ENCODE measurements at places on chromosomes 5 and 9.

GRCh38 chr5:53515988-53516387, 35.6 kb downstream of the FST start:
- no peak for DNase-seq

DNA sequence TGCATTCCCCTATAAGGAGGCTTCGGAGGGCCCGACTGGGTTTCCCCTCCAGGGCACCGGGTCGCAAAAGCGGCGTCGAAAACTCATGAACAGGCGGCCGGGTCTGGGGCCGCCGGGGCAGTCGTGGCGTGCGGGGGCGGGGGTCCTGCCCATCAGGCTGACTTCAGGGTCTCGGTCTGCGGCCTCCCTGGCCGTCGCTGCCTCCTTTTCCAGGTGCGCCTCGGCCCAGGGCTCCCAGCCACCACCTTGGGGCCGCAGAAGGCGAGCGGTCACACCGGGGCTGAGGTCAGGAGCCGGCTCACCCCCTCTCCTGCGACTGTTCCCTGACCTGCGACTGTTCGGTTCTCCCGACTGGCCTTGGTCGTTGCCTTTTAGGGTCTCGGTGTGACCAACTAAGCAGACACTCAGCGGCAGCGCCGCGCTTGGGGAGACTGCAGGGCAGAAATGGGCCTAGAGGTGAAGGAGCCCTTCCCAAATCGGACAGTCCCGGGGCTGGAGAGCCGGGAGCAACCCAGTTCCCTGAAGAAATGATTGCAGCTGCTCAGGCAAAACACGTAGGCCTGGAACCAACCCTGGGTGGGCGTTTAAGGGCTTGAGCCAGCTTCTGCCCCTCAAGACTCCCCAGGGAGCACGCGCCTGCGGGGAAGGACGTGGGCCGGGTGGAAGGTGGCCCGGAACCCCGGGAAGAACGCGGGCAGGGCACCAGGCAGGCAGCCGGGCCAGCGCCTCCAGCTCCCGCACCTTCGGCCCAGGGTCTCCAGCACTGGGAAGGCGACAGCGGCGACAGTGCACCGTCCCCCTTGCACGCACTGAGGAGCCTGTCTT, 11.2 kb downstream of the IRX2 start:
- no peak for DNase-seq

DNA sequence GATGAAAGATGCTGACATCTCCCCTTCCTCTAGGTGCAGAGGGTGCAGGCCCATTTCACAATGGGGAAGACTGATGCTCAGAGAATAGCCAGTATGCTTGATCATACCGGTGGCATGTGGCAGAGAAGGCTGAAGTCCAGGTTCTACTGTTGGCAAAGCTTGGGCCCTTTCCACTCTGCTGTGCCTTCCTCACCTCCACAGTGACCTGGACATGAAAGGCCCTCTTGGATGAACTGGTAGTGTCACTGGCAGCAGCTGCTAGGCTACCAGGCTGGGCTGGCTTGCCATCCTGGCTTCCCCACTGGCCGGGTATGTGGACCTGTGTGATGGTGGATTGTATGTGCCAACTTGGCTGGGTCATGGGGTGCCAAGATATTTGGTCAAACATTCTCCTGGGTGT, 92.0 kb downstream of the GADD45G start:
- DNase-seq: no peak

DNA sequence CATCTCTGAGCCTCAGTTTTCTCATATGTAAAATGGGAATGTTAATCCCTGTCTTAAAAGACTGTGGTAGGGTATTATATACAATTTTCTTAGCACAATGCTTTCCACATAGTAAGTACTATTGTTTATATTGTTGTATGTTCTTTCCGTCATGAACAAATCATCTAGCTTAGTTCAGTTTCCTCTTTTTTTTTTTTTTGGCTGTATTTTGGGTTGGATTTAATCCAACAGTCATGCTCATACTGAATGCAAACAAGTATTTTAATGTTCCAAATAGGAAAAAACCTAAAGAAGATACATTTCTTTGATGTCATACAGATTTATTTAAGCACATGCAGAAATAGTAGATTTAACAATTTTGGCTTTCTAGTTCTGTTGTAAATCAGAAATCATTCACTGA, 95.1 kb downstream of the RNF180 start:
- DNase-seq: no peak

DNA sequence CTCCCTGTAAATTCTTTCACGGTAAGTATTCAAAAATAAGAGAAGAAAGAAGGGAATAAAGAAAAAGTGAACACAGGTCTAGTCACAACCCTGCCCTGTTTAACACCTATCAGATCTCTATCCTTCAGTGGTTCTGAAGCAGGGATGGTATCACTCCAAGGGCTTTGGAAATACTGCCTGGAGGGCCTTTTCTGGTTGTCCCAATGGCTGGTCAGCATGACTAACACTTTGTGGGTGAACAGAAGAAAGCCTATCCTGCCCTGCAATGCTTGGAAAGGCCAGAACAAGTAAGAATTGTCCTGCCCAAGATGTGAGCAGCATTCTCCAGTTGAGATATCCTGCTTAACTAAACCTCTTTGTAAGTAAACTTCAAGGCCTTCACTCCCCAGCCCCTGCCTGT, 124.9 kb downstream of the TMEM167A start:
- no peak for DNase-seq

DNA sequence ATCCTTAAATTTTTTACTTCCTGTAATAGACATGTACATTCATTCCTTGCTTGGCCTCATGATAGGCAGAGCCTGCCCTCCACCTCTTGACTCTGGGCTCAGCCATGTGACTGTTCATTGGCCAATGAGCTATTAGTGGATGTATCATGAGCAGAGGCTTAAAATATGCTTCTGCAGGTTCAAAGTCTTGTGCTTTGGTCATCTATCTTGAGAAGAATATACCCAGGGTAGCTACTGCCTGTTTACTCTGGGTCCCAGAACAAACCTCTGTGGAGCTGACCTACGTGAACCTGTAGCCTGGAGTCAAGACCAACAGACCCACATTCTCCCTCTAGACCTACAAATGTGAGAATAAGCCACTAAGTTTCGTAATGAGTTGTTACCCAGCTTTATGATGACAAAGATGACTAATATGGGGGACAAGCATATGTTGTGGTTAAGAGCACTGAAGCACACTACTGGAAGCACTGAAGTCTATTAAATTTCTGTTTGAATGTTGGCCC, 244.4 kb downstream of the MAST4 start:
- DNase-seq: no peak

DNA sequence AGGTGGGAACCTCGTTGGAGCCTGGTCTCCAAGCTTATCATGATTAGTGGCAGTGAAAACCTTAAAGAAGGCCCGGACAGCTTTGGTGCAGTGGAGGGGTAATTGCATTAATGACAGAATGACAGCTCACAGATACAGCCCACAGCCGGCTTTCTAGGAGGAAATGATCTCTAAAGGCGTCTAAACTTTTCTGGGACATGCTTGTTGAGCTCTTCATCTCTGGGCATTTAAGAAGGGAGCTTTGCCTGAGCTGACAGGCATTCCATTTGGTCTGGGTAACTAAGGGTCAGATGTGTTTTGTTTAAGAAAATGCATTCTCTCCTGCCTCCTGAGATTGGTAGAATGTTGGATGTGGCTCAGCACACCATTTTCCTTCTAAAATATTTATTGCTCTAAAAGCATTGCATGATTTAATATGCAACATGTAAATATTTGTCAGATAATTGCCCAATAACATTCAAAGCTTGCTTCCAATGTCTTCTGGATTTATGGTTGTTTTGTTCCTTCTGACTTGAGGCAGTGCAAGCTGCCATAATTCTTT, 4.0 kb downstream of the ANKRD33B start:
- no peak for DNase-seq

GRCh38 chr9:97781902-97782301, 71.1 kb upstream of the FOXE1 start:
- no peak for DNase-seq

- DNase-seq: no peak
These were observed 213.2 kb downstream of the ADAMTS6 start for GRCh38 chr5:65268525-65268924.

DNA sequence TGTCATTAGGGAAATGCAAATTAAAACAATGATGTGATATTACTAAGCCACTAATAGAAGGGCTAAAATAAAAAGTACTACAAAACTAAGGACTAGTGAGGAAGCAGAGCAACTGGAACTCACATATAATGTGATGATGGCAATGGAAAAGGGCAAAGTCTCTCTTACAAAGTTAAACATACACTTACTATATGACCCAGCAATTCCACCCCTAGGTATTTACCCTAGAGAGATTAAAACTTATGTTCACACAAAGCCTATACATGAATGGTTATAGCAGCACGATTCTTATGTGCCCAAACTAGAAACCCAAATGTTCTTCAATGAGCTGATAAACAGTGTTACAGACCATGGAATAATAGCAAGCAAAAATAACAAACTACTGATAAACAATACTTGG, 643.7 kb downstream of the TLE1 start:
- no peak for DNase-seq

- DNase-seq: no peak
These were observed 385.3 kb downstream of the PRELID2 start for GRCh38 chr5:145449794-145450193.

GRCh38 chr5:149672701-149673476, 57.2 kb upstream of the PPARGC1B start:
- no peak for DNase-seq

- DNase-seq: no peak
These were observed 47.6 kb downstream of the AQP7 start for GRCh38 chr9:33354651-33355211.

DNA sequence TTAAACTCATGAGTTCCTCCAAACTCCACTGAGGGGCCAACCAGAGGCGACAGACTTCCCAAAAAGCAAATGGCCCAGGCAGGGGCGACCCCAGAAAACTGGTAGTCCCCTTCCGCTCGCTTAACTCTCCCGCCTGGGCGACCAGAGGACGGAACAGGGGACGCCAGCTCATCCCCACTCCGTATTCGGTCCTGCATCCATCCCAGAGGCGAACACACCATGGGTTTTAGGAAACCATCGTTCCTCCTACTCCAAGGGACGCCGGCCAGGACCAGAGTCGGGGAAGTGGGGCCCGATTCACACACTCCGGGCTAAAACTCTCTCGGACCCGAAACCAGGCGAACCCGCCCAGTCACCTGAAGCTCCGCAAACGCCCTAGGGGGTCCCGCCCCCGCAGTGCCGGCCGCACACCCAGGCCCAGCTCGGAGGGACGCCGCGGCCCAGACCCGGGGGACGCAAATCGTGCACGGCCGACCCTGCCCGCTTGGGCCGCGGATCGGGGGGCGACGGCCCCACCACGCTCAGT, 478 bp downstream of the TEX10 start:
- DNase-seq: peak; percentile 18

GRCh38 chr5:155027993-155028629, 14.6 kb downstream of the KIF4B start:
- DNase-seq: no peak

GRCh38 chr9:88721025-88721424, 186.0 kb downstream of the NXNL2 start:
- no peak for DNase-seq

- no peak for DNase-seq
These were observed 63.4 kb downstream of the PSD2 start for GRCh38 chr5:139859013-139859412.

- DNase-seq: no peak
These were observed 43.3 kb downstream of the ZNF618 start for GRCh38 chr9:113919382-113919781.

- no peak for DNase-seq
These were observed 70.5 kb upstream of the PTCH1 start for GRCh38 chr9:95587021-95587964.

GRCh38 chr9:105697871-105698270, 3.5 kb downstream of the TMEM38B start:
- no peak for DNase-seq

DNA sequence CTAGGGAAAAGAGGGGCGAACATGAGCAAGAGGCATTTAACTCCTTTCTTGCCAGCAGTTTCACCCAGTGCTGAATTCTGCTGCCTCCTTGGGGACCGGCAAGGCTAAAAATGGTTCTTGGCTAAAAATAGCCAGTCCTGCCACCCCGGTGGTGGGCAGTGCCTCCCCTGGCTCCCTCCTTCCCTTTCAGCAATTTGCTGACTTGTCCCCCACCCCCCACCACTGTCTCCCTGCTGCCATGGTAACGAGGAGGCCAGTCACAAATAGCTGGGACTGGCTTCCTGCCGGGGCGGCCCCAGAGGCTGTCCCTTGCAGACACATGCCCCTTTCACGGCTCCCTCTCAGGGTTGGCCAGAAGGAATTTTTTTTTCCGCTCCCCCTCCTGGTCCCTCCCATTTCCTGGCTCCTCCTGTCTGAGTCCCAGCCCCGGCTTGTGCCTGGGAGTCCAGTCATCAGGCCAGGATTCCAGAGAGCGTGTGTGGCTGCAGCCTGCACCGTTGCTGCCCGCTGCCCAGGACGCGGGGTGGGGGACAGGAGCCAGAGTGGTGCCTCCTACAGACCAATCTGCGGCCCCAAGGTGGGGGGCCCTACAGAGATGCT, 130.3 kb downstream of the RGS3 start:
- no peak for DNase-seq

- DNase-seq: no peak
These were observed 346 bp downstream of the ATOX1 start for GRCh38 chr5:151758141-151758429.

- DNase-seq: no peak
These were observed 232.3 kb downstream of the GAS1 start for GRCh38 chr9:86714999-86715398.

Measured in activated CD4-positive, alpha-beta T cell treated with anti-CD3 and anti-CD28 coated beads for 4 hours (primary cell).